ENCODE measurements at places on chromosomes 1 and 21.
A peak's percentile ranks its signal among the peaks of the same experiment; 100 is the strongest.

GRCh38 chr1:202176949-202177927 lies 16.4 kb upstream of the LGR6 start:
- DNase-seq, result no peak

DNA sequence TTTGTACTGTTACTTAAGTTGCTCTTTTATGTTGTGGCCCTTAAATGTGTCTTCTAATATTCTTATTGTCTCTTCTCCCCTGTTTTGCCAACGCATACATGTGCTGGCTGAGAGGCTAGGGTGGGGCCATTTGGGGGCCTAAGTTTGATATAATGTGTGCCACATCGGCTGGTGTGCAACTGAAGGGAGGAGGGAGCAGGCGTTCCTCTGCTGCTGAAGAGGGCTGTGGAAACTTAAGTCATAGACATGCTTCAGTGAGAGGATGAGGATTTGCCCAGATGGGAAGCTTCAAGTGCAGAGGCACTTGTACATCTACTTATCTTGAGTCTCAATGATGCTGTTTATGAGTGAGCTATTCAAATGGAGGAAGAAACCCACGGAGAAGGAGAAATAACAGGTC lies 630.6 kb downstream of the LMO4 start:
- no peak for DNase-seq

GRCh38 chr1:82260051-82260450 lies 459.3 kb downstream of the ADGRL2 start:
- DNase-seq, result peak; percentile 48

DNA sequence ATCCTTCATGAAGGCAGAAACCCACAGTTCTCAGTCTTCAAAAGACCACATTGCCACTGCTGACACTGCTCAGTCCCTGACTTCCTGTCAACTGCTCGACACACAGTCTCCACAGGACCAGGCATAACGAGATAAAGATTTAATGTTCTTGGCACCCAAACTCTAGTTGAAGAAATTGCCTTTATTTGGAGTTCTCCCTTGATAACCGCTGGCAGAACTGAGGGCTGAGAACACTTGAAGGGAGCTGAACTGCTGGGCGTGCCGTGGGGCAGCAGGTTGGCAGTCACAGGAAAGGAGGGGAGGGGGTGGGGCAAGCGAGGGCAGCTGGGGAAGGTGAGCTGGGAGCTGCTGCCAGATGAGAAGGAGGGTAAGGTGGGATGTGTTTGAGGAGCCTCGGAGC lies 15.9 kb downstream of the HENMT1 start:
- no peak for DNase-seq

DNA sequence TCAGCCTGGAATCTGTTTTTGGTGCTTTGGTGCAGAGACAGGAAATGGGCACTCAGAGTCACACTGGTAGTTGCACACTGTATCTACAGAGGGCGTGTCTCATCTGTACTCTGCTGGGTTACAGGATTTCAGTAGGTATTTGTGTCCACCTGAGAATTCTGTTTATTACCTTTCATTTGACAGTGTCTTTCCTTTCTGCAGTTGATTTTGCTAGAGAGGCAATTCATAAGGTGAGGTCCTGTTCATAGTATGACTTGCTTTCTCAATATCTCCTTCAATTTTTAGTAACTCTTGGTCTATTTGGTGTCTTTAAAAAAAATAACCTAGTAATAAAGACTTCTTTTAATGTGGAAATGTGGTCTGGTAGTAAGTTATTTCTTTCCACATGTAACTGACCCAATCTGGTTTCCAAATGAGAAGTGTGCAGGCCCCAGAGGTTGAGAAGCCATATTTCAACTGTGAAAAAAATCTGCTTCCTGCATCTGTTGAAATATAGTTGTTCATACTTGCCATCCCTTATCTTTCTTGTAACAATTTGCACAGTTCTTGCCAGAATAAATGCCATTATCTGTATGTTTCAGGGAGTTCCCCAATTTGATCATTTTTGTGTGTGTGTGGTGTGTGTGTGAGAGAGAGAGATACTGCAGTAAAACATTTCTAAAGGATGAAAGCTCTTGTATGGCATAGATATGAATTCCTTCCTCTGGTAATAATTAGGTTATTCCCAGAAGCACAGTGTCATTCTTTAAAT lies 78.4 kb upstream of the DNAJC6 start:
- peak; percentile 25 for DNase-seq

- no peak for DNase-seq
Measured at GRCh38 chr1:220809704-220810103, 23.0 kb downstream of the MTARC1 start.

DNA sequence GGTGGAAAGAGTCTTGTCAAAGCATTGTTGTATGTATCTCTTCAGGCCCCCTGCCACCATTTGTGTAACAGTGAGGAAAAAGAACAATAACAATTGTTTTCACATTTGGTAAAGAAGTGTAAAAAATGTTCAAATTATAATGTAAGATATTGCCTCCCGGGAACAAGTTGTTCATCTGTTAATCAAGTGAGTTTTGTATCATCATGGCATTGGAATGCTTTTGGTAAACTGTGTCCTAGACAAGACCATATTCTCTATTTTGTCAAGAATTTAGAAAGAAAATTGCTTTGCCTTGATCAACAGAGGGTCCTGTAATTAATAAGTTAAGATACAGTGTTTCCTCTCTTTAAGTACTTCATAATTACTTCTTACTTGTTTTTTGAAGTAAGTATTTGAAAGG lies 692.0 kb upstream of the NR5A2 start:
- peak; percentile 34 for DNase-seq

DNA sequence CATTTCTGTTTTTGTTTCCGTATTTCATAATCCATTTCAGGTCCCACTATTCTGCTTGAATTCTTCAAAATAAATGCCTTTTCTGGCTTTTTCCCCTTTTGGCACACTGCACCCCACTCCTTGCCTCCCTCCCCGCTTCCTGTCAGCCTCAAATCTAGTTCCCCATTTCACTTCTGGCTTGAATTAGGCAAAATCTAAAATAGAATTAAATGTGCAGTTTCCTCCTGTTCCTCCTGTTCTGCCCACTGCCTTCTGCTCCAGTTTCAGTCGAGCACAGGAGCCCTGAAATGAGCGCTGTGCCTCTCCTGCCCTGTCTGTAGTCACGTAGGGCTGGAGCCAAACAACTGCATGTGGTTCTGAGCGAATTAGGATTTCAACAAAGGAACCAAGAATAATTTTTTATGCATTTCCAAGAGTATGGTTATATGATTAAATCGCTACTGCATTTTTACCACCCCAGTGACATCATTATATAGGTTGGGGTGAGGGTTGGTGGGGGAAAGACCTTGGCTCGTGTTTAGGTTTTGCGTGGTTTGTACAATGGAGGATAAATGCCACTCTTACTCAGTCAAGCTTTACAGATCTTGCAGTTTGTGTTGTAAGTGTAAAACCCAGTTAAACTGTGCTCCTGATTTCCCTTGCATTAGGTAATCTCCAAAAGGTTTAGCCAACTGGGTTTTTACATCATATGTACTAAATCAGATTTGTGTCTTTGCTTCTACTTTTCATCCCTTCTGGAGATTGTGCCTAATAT lies 114.9 kb downstream of the VPS13D start:
- no peak for DNase-seq

DNA sequence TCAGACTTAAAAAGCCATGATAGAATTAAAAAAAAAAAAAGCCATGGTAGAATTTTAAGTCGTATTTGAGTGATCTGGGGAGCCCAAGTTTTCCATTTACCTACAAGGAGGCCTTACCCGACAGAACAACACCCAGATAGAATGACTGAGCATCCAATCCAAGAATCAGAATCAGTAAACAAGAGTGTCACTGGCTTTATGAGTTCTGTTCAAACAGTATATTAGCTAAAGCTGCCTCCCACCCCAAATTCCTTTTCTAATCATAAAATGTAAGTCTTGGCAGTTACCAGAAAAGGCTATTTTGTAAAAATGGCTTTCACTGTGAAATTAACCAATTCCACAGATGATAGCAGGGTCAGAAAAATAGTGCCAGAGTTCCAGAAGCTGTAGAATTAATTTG lies 1.2 kb downstream of the GTF2B start:
- no peak for DNase-seq

- DNase-seq, result peak; percentile 68
Measured at GRCh38 chr1:77888781-77889642, 588 bp downstream of the NEXN start.

DNA sequence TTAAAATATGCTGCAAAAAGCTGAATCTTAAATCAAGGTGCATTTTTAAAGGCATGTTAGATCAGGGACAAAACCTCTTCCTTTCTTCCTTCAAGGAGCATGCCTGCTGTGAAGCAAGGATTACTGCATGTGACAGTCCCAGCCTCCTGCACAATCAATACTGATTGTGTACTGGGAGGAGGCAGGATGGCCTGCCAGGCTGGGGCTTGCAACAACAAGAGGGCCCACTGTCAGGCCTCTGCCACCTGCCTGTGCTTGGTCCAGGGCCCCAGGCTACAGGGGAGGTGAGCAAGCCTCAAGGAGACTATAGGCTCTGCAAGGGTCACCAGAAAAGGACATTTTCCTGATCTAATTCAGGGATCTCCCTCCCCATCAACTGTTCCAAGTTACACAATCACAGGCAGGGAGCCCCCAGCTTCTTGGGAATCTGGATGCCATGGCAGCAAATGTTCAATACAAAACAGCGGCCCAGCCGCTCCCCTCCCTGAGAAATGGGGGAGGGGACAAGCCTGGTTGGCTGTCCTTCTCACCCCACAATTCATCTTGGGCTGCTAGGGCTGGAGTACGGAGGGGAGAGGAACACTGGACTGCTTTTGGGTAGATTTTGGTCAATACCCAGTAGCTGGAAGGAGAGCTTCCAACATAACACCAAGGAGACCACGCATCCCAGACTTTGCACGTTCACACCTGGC lies 76.7 kb downstream of the SSBP3 start:
- DNase-seq, result no peak

DNA sequence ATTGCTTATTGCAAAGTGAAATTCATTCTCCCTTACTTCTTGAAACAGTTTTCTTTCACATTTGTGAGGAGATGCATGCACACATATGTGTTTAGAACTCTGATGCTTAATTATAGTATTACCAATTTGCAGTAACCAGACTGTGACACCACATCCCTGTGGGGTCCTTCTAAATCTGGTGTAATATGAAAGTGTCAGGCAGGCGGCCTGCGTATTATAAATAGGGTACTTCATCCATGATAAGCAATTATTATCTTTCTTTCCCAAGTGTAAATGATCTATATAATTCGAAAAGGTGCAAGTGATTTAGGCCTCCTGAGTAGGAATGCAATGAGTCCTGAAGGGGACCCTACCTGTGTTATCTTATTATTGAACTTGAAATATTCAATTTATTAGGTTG lies 876 bp downstream of the EFCAB7 start:
- DNase-seq, result no peak
